ENCODE measurements at places on chromosomes 6 and 20.

DNA sequence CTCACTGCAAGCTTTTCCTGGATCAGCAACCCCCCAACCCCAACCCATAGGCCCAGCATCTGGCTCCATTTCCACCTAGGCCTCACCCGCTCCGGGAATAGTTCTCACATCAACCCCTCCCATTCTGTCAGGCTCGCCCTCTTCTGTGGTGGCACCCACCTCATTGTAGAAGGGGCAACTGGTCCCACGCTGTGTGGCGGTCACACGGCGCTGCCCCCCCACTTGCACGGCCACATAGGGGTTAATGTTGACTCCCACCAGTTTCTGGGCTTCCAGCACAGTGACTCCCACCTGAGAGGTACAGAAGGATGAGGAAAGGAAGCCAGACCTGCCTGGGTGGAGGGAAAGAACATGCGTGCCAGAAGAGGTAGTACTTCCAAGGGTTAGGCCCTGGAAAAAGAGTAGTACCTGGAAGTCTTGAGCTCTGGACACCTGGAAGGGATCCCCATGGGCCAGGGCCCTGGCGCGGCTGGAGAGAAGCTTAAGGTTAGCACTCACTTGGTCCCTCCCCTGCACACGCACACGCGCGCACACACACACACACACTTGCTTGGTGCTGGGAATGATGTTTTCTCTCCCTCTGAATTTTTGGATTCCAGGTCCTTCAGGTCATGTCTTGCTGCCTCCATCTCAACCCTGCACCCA lies 12.7 kb upstream of the SPAG4 start:
- no peak for DNase-seq

GRCh38 chr20:11117808-11118528 lies 444.2 kb upstream of the JAG1 start:
- no peak for DNase-seq

DNA sequence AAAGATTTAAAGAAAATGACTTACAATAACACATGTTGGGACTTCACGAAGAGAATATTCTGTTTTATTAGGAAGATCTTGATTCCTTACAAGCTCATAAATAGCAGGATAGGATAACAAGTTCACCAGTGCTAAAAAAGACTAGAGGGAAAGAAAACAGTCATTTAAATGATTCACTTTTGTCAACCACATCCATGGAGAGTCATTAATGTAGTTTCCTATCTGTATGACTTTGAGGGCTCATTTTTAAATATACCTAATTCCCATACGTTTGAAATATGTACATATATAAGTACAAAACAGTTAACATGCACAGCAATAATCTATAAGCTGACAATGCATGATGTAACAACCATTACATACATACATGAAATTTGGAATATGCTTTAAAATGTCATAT lies 111.1 kb downstream of the TBC1D32 start:
- no peak for DNase-seq

DNA sequence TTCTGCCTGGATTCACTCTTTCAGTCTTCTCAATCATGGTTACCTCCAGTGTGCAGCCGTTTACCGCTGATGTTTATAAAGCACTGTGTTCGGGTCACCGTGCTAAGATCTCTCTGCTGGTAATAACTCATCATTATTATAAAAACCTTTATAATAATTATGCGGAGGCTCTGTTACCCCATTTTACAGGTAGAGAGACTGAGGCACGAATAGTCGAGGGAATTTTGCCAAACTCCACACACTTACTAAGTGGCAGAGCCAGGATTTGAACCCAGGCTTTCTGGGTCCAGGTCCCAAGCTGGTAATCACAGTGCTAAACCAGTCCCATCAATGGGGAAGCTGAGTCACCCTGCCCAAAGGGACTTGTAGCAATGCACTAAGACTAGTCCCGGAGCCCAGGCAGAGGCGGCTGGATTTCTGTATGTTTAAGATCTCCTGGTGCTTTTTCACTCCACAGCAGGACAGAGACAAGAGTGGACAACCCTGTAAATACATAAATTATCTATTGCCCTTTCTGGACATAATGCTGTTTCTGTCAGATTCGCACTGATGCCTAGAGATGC lies 48.1 kb downstream of the SYNJ2 start:
- no peak for DNase-seq

DNA sequence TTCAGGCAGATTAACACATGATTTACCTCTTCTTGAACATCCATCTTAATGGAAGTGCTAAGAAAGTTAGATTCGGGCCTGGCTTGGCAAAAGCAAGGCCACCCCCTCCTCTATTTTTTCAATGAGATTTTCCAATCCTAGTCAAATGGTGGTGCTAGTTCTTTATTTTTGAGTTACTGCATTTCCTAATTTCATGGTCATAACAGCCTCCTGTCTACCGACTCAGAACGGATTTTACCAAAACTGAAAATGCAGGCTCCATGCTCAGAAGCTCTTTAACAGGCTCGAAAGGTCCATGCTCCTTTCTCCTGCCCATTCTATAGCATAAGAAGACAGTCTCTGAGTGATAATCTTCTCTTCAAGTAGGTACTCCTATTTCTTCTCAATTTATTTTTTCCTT lies 117.2 kb upstream of the ESR1 start:
- no peak for DNase-seq

GRCh38 chr20:61117725-61118124 lies 134.3 kb upstream of the CDH4 start:
- DNase-seq: no peak

- DNase-seq: no peak
Observed at GRCh38 chr6:93293460-93293859, 125.9 kb downstream of the EPHA7 start.

- DNase-seq: no peak
Observed at GRCh38 chr20:62401331-62401779, 5.7 kb downstream of the CABLES2 start.

DNA sequence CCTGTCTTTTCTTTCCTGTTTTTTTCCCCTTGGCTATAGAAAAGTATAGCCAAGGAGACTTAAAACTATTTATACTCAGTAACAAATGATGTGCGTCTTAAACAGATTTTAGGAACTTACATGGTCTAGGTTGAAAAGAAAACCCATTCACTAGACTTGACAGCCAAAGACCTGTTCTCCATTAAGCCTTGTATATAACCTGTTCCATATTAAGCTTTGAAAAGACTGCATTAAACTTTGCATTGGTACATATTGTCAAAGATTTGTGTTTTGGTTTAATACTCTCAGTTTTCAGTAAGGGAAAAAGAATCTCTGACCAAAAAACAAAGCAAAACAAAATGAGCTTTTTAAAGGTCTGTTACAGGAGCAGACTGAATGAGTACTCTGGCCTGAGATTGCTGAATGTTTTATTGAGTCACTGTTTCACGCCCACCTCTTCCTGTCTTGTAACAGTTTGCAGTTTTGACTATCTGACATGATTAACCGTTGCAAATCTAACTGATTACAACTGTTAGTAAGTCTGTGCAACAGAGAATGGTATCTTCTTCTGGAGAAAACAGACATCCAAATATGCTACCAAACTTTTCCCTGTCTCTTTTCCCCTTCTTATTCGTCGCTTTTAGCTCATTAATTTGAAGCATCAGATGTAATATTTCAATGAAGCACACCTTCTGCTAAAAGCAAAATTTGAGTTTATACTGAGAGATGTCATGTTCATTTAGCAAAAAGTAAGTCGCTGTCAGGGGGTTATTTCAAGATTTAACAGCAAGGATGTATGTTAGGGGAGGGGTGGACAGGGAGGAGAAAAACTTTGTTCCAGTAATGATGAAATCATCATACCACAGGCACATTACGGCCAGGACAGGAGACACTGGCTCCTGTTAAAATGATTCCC lies 59.1 kb upstream of the SUPT3H start:
- no peak for DNase-seq

DNA sequence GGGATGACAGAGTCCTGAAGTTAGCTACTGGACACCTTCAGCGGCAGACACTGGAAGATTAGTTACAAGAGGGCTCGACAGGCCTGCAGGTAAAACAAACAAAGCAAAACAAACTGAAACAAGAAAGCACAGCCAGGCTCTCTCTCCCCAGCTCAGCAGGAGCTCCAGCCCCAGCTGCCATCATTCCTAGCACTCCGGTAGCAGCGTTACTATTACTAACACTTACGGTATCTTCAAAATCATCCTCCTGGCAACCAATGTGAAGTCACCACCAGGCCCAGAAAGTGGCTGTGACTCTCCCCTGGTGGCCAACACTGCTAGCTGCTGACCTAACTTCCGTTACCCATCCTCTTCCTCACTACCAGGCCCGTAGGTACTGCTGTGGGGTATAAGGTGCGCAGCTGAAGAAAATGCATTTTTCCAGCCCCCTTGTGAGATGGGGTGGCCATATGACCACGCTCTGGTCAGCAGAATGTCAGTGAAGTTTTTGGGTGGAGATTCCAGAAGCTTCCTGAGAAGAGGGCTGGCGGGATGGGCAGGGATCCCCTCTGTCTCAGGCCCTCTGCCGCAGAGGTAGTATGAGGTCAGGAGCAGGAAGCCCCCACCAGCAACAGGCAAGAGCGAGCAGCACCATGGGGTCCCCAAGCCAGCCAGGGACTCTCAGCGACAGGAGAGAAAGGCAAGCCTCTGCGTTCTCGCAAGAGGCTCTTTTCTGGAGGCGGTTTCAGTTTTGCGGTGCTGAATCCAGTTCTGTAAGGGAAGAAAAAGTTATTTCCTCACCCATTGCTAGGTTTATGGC lies 37.4 kb upstream of the TBXT start:
- no peak for DNase-seq

DNA sequence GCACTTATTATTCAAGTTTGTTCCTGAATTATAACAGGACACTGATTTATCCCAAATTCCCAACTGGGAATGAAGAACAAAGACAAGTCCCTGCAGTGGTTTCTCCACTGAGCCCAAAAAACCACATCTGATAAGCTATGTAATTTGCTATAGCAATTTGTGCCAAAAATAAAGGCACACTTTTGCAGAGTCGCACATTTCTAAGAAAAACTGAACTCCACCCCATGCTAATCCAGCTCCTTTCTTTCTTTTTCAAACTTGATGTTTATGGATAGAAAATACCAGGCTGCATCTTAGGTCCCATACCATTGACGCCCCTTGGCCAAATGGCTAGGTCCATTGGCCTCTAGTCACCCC lies 170.2 kb upstream of the CITED2 start:
- DNase-seq: no peak

- no peak for DNase-seq
Observed at GRCh38 chr20:8414586-8415274, 282.7 kb downstream of the PLCB1 start.

GRCh38 chr6:15521582-15521981 lies 141.2 kb downstream of the DTNBP1 start:
- no peak for DNase-seq

GRCh38 chr6:39931607-39932006 lies 2.7 kb downstream of the MOCS1 start:
- DNase-seq: no peak

- no peak for DNase-seq
Observed at GRCh38 chr20:15886250-15886649, 687.0 kb downstream of the KIF16B start.

GRCh38 chr6:105609375-105609991 lies 206.6 kb upstream of the PREP start:
- DNase-seq: no peak

- DNase-seq: no peak
Observed at GRCh38 chr6:135600931-135601330, 103.4 kb upstream of the AHI1 start.
